ENCODE measurements at places on chromosomes 16 and 17.

DNA sequence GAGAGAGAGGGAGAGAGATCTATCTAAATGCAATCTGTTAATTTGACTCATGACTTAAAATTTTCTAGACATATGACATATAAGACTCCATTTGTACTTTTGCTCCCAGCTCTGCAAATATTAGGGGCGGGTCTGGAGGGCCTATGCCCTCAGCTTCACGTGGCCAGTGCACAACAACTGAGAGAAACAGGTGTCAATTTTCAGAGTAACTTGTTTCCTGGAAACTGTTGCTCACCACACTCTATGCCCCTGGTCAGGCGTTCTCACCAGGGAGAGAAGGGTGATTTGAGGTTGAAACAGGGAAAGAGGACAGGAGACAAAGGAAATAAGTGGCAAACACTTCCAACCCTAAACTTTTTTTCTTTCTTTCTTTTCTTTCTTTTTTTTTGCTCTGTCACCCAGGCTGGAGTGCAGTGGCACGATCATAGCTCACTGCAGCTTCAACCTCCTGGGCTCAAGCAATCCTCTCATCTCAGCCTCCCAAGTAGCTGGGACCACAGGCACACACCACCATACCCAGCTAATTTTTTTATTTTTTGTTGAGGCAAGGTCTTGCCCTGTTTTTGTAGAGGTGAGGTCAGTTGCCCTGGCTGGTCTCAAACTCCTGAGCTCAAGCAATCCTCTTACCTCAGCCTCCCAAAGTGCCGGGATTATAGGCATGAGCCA is 270.0 kb downstream of the SLC39A11 start:
- DNase-seq, result no peak

DNA sequence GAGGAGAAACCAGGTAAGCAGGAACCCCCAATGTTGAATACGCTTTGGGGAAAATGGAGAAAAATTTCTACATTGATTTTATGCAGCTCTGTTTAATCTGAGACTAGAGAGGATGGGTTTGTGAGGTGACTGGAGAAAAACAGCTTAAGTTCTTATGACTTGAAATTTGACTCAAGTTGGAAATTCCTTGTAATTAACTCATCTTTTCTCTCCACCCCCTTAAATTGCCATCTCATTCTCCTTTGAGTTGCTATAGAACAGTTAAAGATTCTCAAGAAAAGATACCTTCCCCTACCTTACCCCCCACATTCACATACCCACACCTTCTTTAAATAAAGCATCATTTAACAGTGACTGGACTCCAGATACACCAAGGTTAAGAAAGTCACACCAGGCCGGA is 24.2 kb downstream of the ZNRF1 start:
- no peak for DNase-seq

GRCh38 chr17:29718446-29719039 is 95.8 kb upstream of the CORO6 start:
- no peak for DNase-seq

DNA sequence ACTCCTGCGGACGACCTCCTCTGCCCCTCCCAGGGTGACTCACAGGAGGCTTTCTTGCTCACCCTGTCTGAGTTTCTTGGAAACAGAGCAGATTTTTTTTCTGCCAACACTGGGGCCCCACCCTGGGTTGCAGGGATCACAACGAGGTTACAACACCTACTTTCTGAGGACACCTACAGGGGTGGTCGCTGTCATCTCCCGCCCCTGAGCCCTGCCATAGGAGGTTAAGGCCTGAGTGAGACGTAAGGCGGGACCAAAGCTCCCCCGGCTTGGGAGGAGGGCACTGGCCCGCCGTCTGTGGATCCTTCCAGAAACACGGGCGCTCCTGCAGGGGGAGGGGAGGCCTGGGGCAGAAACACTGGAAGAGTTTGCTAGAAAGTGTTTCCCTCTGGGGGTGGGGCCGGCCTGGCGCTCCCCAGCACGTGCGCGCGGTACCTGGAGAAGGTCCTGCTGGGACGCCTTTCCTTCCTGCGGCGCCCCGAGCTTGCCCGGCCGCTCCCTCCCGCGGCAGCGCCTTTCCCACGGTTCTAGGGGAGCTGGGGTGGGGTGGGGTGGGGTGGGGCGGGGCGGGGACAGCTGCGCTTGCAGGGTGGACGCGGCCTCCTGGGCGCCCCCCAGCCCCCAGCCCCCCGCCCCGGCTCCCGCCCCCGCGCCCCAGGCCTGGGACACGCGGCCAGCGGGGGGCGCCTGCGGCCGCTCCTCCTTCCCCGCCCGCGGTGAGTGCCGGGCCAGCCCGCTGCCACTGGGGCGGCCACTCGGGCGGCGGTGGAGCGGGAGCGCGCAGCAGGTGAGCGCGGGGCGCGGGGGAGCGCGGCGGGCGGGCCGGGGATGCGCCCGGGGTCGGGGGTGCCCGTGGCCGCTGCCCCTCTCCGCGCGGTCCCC is 20.7 kb upstream of the ADCY7 start:
- DNase-seq, result peak; percentile 80

- DNase-seq, result no peak
Observed at GRCh38 chr16:78703936-78704335, 604.5 kb downstream of the WWOX start.

GRCh38 chr17:20127360-20128035 is 118.3 kb downstream of the SPECC1 start:
- no peak for DNase-seq

DNA sequence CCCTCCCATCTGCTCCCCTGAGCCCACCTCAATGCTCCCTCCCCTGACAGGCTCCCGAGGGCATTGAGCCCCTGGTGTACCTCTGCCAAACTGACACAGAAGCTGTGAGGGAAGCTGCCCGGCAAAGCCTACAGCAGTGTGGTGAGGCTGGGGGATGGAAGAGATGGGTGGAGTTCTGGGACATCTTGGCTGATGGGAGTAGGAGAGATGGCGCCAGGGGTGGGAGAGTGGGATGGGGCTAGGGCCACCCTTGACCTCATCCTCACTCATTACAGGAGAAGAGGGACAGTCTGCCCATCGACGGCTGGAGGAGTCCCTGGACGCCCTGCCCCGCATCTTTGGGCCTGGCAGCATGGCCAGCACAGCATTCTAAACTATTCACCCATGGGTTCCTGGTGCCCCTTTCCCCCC is 16.2 kb upstream of the CTCF start:
- DNase-seq, result no peak

DNA sequence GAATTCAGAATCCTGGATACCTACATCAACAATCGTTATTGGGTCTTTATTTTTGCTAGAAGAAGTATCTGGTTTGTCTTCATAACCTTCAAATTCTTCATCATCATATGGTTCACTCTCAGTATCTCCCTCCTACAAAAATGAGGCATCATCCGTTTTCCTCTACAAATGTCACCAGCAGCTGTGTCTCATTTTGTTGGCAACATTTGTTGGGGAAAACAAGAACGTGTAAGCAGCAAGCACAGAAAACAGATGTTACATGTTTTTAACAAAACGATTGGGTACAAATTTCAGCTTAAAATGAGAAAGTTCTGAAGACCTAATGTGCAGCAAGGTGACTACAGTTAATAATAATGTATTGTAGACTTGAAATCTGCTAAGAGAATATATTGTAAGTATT is 8.7 kb downstream of the CCDC47 start:
- no peak for DNase-seq

DNA sequence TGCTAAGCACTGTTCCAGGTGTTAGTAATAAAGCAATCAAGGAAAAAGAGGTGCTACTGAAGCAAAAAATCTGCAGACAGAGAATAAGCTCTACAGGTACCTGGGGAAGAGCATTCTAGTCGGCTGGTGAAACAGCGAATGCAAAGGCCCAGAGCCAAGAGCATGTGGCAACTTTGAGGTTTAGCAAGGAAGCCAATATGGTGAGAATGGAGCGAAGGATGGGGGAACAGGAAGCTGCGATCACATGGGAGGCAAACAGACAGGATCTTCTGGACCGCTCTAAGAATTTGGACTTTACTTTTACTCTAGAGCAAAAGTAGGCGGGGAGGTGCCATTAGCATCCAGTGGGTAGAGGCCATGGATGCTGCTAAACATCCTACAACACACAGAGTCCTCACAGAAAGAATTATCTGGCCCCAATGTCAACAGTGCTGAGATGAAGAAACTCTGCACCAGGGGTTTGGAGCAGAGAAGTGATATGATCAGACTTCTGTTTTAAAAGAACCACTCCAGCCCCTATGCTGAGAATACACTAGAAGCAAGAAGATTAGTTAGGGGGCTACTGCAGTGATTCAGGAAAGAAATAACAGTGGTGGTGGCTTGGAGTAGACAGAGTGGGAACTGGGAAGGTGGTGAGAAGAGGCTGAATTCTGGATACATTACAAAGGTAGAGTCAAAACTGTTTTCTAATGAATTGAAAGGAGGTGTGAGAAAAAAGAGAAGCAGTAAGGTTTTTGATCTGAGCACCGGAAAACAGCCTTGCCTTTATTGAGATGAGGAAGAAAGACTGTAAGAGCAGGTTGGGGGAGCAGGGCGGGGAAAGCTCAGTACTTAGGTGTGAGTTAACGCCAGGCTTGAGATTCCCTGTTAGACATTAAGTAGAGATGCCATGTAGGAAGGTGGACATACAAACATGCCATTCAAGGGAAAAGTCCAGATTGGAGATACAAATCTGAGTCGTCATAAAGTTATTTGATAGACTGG is 11.0 kb downstream of the EFTUD2 start:
- DNase-seq, result no peak

- DNase-seq, result no peak
Observed at GRCh38 chr17:55969562-55970324, 183.5 kb upstream of the ANKFN1 start.

- DNase-seq, result peak; percentile 82
Observed at GRCh38 chr17:34420254-34420766, 57.3 kb upstream of the CCL1 start.

GRCh38 chr17:64449545-64449944 is 630 bp downstream of the MILR1 start:
- DNase-seq, result no peak
